Activated CD4-positive, CD25-positive, alpha-beta regulatory T cell (primary cell): ENCODE measurements at places on chromosomes 7 and 10.

- DNase-seq, result no peak
These were observed 168.7 kb downstream of the GPR37 start for GRCh38 chr7:124596881-124597280.

DNA sequence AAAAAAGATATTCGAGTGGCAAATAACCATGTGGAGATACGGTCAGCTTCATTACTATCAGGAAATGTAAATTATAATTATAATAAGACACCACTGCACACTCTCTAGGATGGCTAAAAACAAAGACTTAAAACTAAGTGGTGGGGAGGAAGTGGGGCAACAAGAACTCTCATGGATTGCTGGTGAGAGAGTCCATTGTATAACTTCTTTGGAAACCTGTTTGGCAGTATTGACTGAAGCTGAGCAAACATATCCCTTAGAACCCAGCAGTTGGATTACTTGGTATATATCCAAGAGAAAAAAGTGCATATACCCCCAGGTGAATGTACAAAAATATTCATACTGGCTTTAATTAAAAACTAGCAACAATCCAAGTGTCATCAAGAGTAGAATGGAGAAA lies 133.7 kb upstream of the CTBP2 start:
- DNase-seq, result no peak

- no peak for DNase-seq
These were observed 219.1 kb downstream of the PHTF2 start for GRCh38 chr7:78017591-78018100.

GRCh38 chr7:20013536-20013935 lies 203.6 kb downstream of the MACC1 start:
- no peak for DNase-seq

DNA sequence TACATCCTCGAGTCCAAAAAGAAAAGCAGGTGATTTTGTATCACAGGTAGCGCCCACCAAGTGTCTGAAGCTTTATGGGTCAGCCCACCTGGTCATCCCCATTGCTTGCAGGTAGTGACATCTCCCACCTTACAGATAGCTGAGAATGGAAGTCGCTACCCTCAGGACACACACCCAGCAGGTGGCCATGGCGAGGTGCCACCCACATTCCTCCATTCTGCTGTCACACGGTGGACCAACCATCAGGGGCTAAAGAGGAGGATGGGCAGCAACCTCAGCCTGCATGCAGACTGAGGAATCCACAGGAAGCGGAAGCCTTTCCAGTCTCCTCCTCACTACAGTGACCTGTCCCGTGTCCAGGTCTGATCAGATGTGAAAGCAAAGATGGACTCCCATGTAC lies 162.8 kb downstream of the PAXIP1 start:
- DNase-seq, result no peak

DNA sequence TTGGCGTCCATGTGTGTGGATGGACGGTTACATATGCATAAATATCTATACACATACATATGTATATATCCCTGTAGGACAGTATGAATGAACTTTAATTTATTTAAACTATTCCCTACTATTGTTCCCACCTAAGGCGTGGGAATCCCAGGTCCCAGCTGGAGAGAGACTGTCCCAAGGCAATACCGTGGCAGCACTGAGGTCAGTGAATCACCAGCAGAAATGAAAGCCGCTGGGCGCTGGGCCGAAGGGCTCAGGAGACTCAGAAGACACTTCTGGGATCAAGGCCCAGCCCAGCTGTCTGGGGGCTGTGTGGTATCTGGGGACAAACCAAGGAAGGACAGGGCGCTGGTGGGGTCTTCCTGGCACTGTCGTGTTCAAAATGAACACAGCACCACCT lies 49.6 kb upstream of the MYL10 start:
- DNase-seq, result no peak

GRCh38 chr7:101402081-101402779 lies 39.6 kb downstream of the COL26A1 start:
- DNase-seq, result no peak

DNA sequence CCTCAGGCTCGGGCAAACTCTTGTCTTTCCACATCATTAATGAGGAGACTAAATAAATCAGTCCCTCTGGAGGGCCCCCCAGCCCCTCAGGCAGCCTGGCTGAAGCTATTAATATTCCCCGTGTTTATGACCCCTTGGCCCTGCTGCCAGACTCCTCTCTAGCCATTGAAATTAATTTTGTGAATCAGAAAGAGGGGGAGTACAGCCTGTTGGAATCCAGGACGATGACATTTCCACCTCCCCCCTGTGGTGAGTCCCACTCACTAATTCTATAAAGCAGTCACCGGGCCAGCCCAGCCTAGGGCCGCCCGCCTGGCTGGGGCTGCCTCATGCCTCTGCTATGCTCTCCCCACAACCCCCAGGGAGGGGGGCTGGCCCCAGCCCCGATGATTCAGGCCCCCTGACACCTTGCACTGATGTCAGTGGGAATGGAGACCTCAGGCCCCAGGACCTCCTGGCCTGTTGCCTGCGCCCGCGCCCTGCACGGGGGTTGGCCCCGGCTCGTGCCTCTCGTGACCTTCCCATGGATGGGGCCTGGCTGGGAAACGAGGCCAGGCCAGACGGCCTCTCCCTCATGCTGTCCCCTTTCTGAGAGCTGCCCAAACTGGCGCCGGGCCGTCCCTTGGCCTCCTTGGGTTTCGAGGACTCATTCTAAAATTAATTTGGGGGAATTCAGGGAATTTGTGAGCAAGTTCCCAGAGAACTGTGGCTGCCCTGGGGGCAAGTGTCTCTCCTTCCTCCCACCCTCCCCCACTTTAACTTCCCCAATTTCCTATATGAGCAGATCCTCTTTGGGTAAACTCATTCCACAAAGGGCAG lies 34.0 kb downstream of the TMEM270 start:
- no peak for DNase-seq

GRCh38 chr10:71473671-71474599 lies 77.2 kb downstream of the CDH23 start:
- no peak for DNase-seq

GRCh38 chr7:115662120-115662519 lies 368.4 kb downstream of the TFEC start:
- DNase-seq, result no peak

DNA sequence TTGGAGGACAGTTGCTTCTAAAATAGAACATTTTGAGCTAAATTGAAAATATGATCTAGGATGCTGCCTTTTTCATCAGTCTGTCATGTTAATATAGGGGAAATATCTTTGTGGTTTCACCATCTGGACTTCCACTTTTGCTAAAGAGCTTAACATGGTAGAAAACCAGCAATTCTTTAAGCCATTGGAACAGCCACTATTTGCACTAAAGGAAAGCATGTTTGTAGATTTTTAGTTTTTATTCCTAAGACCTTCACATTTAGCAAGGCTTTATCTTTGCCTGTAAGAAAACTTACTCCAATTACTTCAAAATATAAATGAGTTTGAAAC lies 291.0 kb downstream of the RNLS start:
- DNase-seq, result no peak

DNA sequence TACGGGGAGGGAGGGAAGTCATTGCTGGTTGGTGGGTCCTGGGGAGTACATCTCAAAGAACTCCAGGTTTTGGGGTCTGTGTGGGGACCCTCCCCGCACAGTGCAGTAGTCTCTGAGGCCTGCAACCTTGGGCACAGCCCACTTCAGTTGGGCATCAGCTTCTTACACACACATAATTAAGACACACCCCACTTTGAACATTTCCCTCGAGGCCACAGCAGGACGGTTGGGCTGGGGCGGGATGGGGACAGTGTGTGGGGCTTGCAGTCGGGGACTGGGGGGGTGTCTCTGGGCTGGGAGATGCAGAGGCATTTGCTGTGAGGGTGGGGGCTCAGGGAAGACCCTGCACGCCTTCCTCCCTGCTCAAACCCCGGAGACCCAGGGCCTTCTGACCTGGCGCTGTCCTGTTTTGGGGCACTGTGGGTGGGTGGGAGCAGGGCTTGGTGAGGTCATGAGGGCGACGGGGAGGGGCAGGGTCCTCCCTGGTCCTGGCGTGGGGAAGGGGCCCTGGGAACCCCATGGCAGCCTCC lies 1.3 kb downstream of the LFNG start:
- DNase-seq, result no peak

DNA sequence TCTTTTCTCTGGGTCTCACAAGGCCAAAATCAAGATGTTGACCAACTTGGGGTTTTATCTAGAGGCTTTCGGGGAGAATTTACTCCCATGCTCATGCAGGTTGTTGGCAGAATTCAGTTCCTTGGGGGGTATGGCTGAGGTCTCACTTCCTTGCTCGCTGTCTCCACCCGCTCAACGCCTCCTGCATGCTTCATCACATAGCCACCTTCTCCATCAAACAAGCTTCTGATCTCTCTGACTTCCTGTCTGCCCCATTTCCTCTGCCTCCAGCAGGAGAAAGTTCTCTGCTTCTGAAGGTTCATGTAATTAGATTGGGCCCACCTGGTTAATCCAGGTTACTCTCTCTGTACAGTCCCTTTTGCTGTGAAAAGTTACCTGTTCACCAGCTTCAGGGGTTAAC lies 179.1 kb upstream of the FZD1 start:
- no peak for DNase-seq

DNA sequence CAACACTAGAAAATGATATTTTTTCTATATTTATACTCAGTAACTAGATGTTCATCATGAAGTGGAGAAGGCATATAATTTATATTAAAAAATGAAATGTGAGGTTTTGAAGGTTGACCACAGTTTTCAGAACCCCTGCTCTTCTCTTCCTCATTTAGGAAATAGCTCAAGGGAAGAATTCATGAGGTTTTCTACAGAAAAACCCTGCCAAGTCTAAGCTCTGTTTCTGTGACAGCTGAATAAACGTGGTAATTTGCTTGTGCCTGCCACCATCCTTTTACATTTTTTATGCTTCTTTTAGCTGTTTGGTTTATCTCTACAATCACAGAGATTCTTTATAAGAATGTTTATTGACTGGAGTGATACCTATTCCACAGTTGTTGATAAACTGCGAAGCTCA lies 630.3 kb upstream of the POT1 start:
- DNase-seq, result no peak

DNA sequence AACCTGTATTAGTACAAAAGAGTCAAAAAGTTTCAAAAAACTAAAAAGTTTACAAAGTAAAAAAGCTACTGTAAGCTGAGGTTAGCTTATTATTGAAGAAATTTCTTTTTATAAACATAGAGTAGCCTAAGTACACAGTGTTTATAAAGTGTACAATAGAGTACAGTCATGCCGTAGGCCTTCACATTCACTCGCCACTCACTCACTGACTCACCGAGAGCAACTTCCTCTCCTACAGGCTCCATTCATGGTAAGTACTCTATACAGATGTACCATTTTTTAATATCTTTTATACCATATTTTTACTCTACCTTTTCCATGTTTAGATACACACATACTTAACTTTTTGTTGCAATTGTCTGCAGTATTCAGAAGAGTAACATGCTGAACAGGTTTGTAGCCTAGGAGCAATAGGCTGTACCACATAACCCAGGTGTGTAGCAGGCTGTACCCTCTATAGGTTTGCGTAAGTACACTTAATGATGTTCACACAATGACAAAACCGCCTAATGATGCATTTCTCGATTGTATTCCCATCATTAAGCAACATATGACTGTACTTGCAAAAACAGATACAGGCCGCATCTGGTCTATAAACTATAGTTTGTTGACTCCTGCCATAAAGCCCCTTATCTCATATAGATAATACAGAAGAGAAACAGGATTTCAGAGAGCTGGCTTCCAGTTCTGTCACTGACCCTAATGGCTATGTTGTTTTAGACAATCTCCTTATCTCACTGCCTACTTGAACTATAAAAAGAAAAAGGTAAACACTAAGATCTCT lies 438.8 kb downstream of the HTR7 start:
- DNase-seq, result no peak

GRCh38 chr7:98110249-98111022 lies 3.8 kb downstream of the LMTK2 start:
- DNase-seq, result no peak

DNA sequence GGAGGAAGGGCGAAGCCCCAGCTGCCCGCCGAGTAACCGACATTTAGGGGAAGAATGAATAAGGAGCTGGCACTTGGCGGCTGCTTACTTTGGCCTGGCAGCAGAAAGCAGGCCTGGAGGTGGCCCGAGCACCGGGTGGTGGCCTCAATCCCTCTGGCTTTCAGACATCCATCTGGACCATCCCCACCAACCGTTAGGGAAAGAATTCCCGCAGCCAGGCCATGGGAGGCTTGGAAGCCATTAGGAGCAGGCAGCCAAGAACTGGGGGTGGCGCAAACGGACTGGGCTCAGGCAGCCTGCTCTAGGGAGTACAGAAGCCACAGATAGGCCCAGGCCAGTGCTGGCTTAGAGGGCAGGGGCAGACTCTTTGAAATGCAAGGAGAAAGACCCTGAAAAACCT lies 132.7 kb downstream of the NEURL1 start:
- DNase-seq, result no peak

GRCh38 chr10:112716924-112717413 lies 233.1 kb upstream of the TCF7L2 start:
- no peak for DNase-seq

- no peak for DNase-seq
These were observed 44.2 kb upstream of the GGCT start for GRCh38 chr7:30548845-30549244.

- peak; percentile 59 for DNase-seq
These were observed 67.6 kb upstream of the CTNNA3 start for GRCh38 chr10:67763499-67764011.

- DNase-seq, result no peak
These were observed 10.2 kb downstream of the DGKI start for GRCh38 chr7:137836541-137836940.

- no peak for DNase-seq
These were observed 67.3 kb upstream of the UCN3 start for GRCh38 chr10:5297466-5297865.

- no peak for DNase-seq
These were observed 53.8 kb upstream of the TCF7L2 start for GRCh38 chr10:112896273-112896672.

GRCh38 chr7:111568870-111569462 lies 6.7 kb upstream of the IMMP2L start:
- no peak for DNase-seq

DNA sequence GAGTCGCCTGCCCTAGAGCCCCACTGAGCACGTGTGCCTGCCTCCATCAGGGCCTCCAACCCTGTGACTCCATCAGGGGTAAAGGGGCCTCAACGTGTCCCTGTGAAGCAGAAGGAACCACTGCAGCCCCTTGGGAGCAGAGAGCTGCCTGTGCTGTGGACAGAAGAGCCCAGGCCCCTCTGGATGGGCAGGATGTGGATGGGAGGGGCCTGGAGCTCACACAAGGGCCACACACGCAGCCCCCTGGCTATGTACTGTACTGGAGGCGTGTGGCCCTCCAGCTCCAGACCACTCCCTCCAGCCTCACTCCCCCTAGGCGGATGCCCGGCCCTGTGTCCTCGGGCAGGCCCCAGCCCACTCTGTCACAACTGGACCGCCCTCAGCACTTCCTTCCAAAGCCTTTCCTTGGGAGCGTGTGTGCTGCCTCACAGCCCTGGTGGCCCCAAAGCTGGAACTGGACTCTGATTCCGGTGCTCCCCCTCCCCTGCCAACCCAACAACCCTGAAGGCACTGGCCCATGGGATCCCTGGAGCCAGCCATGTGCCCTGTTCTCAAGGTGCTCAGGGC lies 238.0 kb downstream of the TCERG1L start:
- DNase-seq, result no peak

- DNase-seq, result no peak
These were observed 300.3 kb downstream of the FZD1 start for GRCh38 chr7:91564541-91564940.

GRCh38 chr10:63133056-63133820 lies at the start of gene NRBF2:
TSS of gene NRBF2 (plus strand) at chr10:63133328. CDS start at chr10:63133471, 143 bp downstream.
- peak; percentile 93 for DNase-seq

- DNase-seq, result no peak
These were observed 5.2 kb upstream of the HOXA2 start for GRCh38 chr7:27107391-27108381.

GRCh38 chr10:35422228-35422627 lies 85.9 kb downstream of the CCNY start:
- DNase-seq, result no peak

GRCh38 chr7:103989200-103989784 lies at the start of gene RELN:
TSS of gene RELN (minus strand) at chr7:103989658. CDS start at chr7:103989356, 302 bp downstream.
- DNase-seq, result no peak
